ENCODE measurements at places on chromosomes 7 and 10.
A peak's percentile ranks its signal among the peaks of the same experiment; 100 is the strongest.

DNA sequence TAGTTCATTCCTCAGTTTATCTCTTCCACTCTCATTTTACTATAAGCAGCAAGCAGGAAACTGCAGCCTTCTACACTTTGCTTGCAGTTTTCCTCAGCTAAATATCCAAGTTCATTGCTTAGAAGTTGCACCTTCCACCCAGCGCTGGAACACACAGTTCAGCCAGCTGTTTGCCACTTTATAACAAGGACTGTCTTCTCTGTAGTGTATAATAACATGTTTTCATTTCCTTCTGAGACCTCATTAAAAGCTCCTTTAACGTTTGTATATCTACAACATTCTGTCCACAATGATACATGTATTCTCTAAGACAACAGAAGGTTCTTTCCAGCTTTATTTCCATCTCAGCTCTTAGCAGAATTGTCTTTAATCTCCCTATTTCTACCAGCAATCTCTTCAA is 74.1 kb downstream of the GNAI1 start:
- DNase-seq: no peak

- DNase-seq: no peak
These were observed 95.5 kb downstream of the INPP5A start for GRCh38 chr10:132632851-132633684.

- DNase-seq: no peak
These were observed 43.6 kb downstream of the PDGFA start for GRCh38 chr7:475951-476441.

DNA sequence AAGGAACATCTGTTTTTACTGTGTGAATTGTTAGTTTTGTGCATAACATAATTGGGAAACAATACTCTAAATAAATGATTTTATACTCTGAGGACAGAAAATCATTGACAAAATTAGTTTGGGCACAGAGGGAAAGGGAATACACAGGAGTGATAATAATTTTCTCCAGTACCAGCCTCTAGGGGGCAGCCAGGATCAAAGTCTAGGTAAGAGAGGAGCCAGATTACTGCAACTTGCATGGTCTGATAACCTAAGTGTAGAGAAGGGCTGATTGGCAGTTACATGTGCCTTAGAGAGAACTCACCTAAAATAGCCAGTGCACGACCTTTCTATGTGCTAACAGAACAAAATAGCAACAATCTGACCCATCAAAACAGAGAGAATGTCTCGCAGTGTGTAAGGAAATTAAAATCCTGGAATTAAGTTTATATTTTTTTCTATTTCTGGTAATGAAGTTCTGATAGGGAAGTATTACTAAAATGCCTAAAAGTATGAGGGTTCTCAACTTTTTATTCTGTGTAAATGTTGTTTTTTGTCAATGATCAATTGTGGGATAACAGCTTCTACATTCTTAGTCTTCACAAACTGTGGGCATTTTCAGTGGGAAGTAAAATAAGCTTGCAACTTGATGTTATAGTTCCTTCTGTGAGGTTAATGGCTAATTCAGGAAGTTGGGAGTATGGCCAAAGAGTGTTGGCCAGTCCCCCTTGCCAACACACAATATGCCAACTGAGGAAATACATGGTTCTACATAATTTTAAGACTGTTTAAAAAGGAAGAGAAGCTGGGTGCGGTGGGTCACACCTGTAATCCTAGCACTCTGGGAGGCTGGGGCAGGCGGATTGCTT is 66.4 kb downstream of the EXOC6 start:
- peak; percentile 60 for DNase-seq

DNA sequence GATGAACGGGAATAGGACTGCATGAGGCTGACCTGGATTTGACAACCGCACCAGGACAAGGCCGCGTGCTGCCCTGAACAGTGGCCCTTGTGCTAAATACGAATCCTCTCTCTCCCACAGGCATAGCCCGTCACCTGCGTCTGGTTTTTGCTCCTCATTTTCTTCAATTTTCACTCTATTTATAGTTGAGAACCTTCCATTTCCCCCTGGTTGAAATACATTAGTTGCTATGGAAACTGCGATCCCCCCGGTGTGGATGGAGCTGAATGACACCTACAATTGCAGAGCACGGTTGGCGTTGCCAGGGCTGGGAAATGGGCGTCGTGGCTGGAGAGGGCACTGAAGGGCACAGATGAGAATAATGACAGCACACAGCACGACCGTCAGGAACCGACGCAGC is 158.6 kb upstream of the PITRM1 start:
- no peak for DNase-seq

DNA sequence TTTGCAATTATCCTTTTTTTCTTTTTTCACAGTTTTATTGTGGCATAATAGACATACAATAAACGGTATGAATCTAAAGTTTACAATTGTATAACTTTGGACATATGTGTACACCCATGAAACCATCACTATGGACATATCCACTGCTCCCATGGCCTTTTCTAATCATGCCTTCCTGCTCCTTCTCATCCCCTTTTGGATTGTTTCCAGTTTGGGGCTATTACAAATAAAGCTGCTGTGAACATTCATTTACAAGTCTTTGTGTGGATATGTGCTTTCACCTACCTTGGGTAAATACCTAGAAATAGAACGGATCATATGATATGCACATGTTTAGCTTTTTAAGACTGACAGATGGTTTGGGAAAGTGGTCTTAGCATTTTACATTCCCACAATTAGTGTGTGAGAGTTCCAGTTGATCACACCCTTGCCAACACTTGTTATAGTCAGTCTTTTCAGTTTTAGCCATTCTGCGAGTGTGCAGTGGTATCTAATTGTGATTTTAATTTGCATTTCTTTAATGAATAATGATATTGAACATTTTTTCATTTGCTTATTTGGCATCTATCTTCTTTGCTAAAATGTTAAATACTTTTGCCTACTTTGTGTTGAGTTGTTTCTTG is 120.9 kb upstream of the KAT6B start:
- no peak for DNase-seq

DNA sequence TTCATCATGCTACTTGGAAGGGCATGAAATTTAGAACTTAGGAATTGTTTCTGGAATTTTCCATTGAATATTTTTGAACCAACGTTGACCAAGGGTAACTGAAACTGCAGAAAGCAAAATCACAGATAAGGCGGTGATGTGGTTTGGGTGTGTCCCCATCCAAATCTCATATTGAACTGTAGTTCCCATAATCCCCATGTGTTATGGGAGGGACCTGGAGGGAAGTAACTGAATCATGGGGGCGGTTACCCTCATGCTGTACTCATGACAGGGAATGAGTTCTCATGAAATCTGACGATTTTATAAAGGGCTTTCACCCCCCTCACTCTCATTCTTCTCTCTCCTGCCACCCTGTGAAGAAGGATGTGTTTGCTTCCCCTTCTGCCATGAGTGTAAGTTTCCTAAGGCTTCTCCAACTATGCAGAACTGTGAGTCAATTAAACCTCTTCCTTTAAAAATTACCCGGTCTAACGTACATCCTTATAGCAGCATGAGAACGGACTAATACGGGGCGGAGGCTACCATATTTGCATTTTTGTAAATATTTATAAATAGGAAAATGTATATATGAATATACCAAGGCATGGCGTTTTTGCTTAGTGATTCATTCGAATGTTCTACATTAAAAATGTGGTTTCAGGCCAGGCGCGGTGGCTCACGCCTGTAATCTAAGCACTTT is 12.4 kb downstream of the NMT2 start:
- no peak for DNase-seq

DNA sequence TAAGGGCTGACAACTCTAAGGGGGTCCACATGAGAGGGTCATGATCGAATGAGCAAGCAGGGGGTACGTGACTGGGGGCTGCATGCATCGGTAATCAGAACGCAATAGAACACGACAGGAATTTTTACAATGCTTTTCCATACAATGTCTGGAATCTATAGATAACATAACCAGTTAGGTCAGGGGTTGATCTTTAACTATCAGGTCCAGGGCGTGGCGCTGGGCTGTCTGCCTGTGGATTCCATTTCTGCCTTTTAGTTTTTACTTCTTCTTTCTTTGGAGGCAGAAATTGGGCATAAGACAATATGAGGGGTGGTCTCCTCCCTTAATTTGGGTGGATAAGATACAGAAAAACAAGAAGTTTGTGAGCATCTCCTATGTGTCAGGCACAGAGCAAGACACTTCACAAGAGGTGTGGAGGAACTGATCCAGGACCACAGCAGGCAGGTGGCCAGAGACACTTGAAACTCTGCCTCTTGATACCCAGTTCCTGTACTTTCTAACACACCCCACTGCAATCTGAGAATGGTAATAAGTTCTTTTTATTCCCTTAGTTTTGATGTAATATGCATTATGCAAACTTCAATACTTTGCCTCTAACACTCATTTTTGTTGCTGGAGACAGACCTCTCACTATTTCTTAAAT is 18.0 kb upstream of the MRLN start:
- no peak for DNase-seq

DNA sequence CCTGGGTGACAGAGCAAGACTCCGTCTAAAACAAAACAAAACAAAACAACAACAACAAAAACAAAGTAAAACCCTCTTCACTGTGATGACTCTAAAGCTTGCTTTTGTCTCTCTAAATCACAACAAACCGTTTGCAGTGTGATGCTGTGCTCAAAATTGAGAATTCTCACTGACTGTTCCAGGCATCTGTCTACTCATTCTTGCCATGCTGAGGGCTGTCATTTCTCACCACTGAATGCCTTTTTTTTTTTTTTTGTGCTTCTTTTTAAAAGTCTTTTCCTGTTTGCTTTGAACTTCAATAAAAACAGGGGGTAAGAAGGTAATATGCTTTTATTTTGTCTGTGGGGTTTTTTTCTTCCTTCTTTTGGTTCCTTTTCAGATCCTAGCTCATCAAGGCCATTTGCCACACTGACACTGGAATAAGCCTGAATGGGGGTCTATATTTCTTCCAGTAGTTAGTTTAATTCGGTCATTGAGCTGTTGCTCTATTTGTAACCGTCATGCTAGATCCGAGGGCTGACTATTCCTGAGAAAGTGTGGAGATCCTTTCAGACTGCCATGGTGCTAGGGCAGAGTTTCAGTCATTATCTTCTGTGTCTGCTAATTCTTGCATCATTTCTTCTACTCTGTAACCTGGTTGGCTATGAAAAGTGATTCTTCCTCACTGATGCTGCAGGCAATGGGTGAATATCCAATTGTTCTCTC is 10.6 kb downstream of the FAS start:
- DNase-seq: no peak

GRCh38 chr10:77608281-77608680 is 29.3 kb downstream of the KCNMA1 start:
- DNase-seq: no peak

DNA sequence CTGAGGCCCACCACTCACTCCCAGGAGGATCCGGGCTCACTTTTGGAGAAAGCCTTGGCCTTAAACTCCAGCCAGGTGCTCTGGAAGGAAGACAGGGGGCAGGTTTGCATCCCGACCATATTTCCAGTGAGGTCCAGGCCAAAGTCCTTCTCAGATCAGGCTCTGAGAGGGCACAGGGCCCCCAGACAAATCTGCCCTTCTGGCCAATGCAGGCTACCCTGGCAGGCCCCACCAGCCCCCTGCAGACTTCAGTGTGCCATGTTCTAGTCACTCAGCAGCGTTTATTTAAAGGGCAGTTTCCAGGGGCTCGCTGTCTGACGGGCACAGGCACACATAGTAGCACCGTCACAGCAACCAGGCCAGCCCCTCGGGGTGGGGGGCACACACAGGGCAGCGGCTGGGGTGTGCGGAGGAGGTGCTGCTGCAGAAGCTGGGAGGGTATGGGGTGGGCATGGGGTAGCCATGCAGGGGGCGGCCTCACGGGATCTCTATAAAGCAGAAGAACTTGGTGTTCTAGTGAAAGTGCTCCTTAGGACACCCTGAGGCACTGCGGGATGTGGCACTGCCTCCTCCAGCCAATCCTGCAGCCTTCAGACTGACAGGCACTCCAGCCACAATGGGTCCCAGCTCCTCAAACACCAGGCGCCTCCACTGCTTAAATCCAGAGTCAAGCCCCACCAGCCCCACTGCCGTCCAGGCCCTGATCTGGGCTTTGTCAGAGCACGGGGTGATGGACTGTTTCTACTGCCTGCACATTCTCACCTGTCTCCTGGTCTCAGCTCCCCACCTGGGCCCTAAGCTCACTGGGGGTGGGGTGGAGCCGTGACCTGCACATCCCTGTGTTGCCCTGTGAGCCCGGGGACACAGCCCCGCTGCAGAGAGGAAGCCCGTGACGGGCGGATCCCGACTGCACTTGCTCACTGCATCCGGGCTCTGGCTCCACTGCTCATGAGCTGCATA is 9.6 kb upstream of the PYROXD2 start:
- DNase-seq: peak; percentile 8

- no peak for DNase-seq
These were observed 74.6 kb downstream of the CALN1 start for GRCh38 chr7:72337390-72338167.

DNA sequence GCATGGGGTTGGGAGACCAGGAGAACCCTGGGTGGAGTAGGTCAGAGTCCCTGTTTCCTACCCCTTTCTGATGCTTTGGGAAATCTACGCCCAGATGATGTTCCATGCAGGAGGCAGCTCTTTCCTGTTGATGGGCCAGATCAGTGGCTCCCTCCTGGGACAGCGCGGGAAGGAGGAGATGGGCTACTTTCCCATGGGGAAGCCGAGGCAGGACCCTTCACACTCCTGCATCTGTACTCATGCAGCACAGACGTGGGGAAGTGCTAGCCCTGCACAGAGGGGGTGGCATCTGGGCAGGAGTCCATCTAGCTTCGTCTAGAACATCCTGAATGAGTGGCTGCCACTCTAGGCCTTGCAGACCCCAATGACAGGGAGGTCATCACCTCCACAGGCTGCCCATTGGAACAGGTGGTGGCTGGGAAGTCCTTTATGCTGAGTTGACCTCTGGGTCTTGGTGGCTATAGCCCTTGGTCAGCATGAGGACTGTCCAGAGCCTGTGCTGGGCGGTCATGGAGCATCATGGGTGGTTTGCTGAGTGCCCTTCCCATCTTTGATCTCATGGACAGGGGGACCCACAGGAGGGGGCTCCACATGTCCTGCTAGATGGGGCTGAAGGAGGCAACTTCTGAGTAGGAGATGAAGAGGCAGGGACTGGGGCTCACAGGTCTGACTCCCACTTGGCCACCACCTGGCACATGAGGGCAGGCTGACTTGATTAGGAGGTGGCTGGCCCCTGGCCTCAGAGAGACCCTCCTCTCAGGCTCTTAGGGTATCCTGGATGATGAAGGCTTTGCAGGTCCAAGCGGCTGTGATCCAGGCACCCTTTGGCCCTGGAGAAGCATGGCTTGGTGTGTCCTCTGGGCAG is 24.6 kb downstream of the RAMP3 start:
- DNase-seq: peak; percentile 14

DNA sequence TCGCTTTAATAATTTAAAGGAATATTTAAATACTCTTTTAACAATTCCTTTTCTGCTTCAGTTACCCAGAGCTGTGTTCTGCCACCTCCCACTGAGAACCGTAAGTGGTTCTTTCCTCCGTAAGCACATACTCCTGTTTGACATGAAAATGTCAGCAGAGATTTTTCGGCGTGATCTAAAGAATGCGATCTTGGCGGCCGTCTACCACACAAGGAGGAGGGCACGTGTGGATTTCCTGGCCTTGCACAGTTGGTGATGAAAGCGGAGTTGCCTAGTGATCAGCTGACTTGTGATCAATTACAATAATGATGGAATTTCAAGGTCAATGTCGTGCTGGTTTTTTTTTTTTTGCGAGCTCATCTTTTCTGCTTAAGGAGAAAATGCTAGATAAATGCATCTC is 35.6 kb upstream of the INSIG1 start:
- DNase-seq: no peak

All from activated naive CD4-positive, alpha-beta T cell treated with anti-CD3 and anti-CD28 coated beads, Interleukin-2, amount 10 ng/mL, durations not matched to agents 7 days and 5 days (primary cell).